ENCODE measurements at places on chromosomes 2 and 18. TPM values are rescaled to one million over a fixed set of nuclear protein-coding genes. Genes with fewer than 3 reads are reported as not detected.

- ATAC-seq, result no peak
These were observed 93.6 kb downstream of the XRCC5 start for GRCh38 chr2:216202626-216203250.

The OTOF gene
- total RNA-seq, result not detected

- ATAC-seq, result no peak
These were observed 1.4 kb downstream of the VRK2 start for GRCh38 chr2:58047961-58048360.

DNA sequence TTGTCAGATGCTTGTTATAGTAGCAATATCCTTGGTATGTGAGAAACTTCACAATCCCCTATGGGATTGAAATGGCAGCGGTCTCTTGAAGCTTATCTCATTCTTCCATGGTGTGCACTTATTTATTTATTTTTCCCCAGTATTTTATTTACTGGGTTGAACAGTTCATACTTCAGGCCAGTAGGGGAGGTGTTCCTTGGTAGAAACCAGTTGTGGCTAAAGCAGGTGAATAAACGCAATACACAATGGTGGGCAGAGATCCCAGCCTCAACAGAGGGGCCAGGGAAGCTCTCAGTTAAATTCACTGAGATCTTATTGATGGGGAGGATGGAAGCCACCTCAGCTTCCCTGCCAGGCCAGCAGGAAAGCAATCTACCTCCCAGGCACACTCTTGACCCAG lies 93.7 kb upstream of the SRD5A2 start:
- ATAC-seq, result no peak

DNA sequence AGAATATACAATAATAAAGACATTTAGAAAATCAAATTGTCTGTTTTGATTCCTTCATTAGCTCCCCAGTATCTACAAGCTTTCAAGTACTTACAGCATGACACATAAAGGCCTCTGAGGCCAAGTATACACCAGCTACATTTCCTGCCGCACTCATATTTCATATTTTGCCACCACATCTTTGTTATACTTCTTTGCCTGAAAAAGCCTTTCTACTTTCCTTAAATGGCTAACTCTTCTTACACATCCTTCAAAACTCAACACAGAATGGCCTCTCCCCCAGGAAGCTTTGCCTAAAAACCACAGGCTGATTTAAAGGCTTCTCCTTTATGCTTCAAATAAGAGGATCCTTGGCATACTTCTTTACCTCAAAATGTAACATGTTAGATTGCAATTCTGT lies 4.5 kb downstream of the STK17B start:
- ATAC-seq, result no peak

DNA sequence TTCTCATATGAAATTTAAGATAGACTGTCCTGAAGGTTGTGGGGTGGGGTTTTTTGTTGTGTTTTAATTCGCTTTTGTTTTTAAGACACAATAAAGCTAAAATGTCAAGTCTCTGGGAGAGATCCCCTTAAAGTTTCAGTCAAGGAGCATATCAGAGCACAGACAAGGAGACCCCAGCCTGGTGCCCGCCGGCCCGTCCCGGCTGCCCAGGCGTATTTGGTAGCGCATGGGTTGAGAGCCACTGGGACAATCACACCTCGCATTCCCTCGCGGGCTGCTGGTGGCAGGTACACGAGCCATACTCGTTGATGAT lies 2.6 kb downstream of the LRRTM1 start:
- no peak for ATAC-seq

Data from esophagus mucosa (tissue), 1 donor.